Stimulated activated CD8-positive, alpha-beta memory T cell treated with anti-CD3 and anti-CD28 coated beads, Interleukin-4, amount 100 ng/mL, for 4 hours (primary cell): ENCODE measurements at places on chromosomes 11 and 22.

GRCh38 chr11:67024410-67024809, 1.5 kb downstream of the SYT12 start:
- DNase-seq, result peak; percentile 37

- no peak for DNase-seq
Observed at GRCh38 chr22:49111085-49111484, 716.6 kb downstream of the BRD1 start.

DNA sequence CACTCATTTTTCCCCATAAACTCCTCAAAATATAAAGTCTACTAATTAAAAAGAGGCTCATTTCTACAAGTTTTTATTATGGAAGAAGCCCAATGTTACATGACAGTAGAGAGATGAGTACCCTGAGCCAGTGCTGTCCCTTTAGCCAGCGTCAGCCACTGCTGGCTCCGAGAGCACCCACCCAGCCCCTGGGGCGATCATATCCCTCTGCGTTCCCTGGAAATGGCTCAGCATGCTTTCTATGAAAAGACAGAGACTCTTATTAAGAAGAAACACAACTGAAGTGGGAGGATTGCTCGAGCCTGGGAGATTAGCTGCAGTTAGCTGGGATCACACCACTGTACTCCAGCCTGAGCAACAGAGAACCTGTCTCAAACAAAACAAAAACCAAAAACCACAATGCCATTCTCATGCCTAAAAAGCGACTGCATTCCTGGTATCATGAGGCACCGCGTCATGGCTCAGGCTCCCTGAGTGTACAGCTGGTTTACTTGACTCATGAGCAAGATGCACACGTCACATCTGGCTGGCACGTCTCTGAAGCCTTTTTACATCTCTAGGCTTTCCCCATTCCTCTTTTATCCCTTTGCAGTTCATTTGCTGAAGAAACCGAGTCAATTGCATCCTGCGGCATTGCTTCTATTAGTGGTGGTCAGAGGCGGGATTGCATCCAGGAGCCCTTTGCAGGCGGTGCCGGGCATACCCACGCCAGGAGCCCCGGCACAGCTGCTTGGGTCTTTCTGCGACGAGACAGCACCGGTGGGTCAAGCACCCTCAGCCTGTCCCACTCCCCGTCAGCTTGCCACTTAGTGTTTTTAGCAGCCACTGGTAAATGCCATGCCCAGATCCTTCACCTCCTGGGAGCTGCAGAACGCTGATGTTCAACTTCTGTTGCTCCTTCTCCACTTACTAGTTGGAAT, 119.9 kb downstream of the CTTN start:
- DNase-seq, result no peak

DNA sequence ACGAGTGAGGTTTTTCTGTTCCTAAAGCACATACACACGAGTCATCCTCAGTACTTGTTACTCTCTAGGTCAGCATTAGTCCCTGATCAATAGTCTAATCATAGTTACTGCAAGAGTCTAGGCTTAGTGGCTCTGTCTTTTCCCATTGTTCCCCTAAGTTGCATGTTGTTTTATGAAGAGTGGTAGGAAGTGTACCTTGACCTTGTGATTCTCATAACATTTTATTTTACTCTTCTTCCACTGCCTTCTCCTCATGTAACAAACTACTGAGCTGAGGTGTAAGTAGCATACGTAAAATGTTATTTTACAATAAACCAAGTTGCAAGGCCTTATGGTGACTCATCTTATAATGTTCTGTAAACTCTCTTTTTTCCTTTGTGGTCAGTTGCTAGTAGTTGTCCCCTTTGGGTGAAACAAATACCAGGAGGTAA, 15.0 kb downstream of the METTL15 start:
- DNase-seq, result no peak

DNA sequence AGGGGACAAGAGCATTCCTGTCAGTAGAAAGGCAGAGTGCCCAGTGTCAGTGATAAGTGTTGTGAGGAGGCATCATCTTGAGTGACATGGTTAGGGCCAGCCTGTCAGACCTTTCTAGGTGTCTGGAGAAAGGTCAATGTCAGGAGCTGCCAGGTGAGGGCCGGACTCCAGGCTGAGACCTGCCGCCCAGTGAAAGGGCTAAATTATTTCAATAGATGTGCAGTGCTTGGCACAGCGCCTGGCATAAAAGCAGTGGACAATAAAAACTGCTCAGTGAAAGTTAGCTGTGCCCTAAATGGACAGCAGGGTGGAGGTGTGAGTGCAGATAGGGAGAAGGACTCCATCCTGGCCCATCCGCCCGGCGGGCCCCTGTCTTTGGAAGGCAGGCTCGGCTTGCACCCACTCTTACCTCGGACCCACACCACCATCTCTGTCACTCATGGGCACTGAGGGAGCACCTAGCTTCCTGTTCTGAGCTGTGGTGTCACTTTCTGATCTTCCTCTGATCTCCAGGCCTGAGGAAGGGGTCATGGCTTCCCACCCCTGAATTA, 23.5 kb upstream of the WNT11 start:
- no peak for DNase-seq

DNA sequence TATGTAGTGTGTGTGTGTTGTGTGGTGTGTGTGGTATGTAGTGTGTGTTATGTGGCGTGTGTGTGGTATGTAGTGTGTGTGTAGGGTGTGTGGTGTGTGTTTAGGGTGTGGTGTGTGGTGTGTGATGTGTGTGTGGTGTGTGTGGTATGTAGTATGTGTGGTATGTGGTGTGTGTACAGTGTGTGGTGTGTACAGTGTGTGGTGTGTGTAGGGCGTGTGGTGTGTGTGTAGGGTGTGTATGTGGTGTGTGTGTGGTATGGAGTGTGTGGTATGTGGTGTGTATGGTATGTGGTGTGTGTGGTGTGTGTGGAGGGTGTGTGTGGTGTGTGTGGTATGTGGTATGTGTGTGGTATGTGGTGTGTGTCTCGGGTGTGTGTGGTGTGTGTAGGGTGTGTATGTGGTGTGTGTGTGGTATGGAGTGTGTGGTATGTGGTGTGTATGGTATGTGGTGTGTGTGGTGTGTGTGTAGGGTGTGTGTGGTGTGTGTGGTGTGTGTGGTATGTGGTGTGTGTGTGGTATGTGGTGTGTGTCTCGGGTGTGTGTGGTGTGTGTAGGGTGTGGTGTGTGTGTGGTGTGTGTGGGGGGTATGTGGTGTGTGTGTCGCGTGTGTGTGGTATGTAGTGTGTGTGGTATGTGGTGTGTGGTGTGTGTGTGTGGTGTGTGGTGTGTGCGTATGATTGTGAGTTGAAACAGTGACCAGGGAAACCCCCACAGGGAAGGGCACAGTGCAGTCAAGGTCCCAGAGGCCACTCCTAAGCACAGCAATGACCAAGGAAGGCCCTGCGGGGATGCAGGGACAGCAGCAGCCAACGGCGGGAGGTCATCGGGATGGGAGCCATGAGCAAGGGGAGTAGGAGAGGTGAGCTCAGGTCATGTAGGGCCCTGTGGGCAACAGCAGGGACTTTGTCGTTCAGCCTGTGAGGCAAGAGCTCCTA, 2.9 kb upstream of the PPP6R2 start:
- DNase-seq, result no peak

- DNase-seq, result no peak
Observed at GRCh38 chr11:132579136-132579535, 953.2 kb downstream of the OPCML start.

- no peak for DNase-seq
Observed at GRCh38 chr22:45974498-45974897, 2.5 kb downstream of the WNT7B start.

GRCh38 chr11:12456651-12457579, 79.5 kb downstream of the PARVA start:
- DNase-seq, result no peak

DNA sequence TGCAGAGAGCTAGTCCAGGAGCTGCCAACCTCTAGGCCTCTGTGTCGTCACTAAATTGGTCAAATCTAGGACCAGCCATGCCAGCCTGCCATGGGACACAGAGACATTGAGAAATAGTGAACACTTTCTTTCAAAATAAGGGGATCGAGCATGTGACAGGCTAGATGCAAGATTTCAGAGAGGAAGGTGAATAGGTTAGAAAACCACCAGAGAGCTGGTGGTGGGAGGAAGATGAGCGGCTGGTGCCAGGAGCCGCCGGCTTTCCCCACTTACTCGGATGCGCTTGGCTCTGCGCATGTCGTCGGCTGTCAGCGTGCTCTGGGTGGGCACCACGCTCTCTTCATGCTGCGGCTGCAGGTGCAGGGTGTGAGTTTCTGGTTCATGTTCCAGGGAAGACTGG, 35.4 kb upstream of the NFRKB start:
- no peak for DNase-seq

DNA sequence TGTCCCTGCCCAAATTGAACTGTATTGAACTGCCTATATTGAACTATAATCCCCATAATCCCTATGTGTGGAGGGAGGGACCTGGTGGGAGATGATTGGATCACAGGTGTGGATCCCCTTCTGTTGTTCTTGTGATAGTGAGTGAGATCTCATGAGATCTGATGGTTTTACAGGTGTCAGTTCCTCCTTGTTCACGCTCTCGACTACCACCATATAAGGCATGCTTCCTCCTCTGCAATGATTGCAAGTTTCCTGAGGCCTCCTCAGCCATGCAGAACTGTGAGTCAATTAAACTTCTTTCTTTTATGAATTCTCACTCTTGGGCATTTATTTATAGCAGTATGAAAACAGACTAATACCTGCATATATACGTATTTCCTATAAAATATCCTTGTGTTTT, 206.5 kb upstream of the PDGFD start:
- DNase-seq, result no peak

GRCh38 chr11:73414977-73415651, 38.9 kb downstream of the RELT start:
- no peak for DNase-seq

- no peak for DNase-seq
Observed at GRCh38 chr11:50214376-50214775, 181.7 kb downstream of the OR4C45 start.

DNA sequence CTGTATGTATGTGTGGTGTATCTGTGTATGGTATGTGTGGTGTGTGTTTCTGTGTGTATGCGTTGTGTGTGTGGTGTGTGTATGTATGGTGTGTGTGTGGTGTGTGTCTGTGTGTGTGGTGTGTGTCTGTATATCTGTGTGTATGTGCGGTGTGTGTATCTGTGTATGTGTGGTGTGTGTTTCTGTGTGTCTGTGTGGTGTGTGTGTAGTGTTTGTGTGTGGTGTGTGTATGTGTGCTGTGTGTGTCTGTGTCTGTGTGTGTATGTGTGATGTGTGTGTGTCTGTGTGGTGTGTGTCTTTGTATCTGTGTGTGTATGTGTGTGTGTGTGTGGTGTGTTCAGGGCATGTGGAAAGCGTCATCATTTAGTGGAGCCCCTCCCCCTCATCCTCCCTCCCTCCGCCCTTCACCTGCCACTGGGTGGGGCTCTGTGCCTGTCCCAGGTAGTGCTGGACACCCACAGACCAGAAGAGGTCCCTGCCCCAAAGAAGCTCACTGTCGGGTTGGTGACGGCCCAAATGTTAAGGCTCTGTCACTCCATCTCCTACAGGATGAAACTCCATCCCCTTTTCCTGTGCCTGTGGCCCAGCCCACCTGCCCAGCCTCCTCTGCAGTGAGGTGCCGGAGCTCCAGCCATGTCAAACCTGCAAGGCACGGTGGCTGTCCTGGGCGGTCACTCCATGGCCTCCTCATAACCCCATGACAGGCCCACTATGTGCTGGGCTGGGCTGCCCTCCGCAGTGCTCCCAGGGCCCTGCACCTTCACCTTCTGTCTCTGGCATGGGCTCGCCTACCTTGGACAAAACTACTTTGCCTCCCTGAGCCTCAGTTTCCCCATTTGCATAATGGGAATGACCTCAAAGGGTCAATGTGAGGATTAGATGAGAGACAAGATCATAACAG, 23.4 kb upstream of the SHISAL1 start:
- no peak for DNase-seq

DNA sequence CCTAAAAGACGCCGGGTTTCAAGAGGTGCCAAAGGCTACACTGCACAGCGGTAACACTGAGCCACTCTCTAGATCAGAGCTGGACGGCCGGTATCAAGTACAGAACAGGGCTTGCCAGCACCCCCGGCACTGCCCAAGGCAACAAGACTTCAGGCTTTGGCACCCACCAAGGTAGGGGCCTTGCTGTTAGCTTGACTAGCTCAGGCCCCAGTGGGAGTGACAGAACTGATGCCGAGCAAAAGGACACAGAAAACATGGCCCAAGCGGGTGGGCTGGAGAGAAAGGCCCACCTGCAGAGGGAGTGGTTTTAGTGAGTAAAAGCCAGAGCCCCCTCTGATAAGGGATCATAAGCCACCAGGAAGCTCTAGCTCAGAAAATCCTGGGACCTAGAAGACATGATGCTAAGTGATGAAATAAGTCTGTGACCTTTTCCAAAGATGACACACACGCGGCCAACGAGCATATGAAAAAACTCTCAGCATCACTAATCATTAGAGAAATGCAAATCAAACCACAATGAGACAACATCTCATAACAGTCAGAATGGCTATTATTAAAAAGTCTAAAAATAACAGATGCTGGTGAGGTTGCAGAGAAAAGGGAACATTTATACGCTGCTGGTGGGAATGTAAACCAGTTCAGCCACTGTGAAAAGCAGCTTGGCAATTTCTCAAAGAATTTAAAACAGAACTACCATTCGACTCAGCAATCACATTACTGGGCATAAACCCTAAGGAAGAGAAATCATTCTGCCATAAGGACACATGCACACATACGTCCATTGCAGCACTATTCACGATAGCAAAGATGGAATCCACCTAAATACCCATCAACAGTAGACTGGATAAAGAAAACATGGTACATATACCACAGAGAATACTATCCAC, 12.9 kb downstream of the EHD1 start:
- DNase-seq, result no peak

DNA sequence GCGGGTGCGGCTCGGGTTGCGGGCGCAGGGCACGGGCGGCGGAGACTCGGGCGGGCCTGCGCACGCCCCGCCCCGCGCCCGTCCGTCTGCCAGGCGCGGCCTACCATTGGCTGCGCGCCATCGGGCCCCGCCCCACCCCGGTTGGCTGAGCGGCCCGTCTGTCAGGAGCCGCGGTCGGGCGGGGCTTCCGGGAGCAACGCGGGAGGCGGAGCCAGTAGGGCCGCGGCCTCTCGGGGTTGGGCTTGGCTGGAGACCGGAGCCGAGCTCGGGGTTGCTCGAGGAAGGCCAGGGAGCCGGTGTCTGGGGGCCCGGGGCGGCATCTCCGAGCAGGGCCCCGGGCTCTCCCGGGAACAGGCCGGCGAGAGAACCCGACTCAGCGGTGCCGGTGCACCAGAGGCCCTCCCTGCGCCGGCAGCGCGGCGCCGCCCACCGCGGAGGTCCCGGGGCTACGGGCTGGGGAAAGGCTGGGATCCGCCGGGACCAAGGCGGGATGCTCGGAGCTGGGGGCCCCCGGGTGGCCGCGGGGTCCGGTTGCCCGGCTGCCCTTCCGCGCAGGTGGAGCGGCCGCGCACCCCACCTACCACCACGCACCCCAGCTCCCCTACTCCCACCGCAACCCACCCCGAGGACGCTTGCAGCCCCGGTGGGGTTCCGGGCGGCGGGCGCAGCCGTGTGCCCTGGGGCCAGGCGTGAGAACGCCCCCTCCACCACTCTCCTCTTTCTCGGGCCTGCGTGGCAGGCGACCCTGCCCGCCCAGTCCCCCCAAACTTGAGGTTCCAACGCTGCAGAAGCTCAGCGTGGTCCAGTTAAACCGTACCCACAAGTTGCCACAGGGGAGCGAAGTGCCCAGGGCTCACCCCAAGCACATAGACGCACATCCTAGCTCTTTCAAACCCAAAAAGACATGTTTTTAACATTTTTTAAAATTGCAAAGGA, at the start of gene HRAS:
Gene HRAS (minus strand): TSS at position 58 of the 936 bp plus-strand sequence.
- DNase-seq, result peak; percentile 89
